Renal cortical epithelial cell (primary cell): ENCODE measurements at places on chromosomes 5 and 9. TPM values are rescaled to one million over a fixed set of nuclear protein-coding genes. Genes with fewer than 3 reads are reported as not detected.

- no peak for DNase-seq
Measured at GRCh38 chr9:135641745-135642144, 2.4 kb upstream of the GLT6D1 start.

Gene ENHO
- 0.30 TPM in 1 of 2 replicates, not detected in the other for total RNA-seq

Gene LNPEP
- 72.9 and 122 TPM in 2 replicates for total RNA-seq

- DNase-seq = peak; percentile 65
Measured at GRCh38 chr5:152560512-152561137, 155.5 kb upstream of the NMUR2 start.

- DNase-seq = no peak
Measured at GRCh38 chr9:127664678-127665507, 41.9 kb upstream of the CFAP157 start.

Gene SCGB3A1
- total RNA-seq = not detected in 2 replicates

DNA sequence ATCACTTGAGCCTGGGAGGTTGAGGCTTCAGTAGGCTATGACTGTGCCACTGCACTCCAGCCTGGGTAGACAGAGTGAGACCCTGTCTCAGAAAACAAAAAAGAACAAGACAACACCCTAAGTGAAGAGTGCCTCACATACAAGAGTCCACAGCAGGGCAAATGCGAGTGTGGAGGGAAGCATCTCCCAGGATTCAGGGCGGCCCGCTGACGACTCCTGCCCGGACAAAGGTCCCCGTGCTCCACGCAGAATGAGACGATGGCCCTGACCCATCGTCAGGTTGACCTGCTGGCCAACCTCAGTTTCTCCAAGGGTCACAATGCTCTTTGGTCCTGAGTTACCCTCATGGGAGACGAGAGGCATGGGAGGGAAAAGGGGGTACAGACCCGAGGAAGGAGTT lies 18.3 kb downstream of the MRNIP start:
- no peak for DNase-seq

Gene EMB
- total RNA-seq = 0.25 and 11.6 TPM in 2 replicates

DNA sequence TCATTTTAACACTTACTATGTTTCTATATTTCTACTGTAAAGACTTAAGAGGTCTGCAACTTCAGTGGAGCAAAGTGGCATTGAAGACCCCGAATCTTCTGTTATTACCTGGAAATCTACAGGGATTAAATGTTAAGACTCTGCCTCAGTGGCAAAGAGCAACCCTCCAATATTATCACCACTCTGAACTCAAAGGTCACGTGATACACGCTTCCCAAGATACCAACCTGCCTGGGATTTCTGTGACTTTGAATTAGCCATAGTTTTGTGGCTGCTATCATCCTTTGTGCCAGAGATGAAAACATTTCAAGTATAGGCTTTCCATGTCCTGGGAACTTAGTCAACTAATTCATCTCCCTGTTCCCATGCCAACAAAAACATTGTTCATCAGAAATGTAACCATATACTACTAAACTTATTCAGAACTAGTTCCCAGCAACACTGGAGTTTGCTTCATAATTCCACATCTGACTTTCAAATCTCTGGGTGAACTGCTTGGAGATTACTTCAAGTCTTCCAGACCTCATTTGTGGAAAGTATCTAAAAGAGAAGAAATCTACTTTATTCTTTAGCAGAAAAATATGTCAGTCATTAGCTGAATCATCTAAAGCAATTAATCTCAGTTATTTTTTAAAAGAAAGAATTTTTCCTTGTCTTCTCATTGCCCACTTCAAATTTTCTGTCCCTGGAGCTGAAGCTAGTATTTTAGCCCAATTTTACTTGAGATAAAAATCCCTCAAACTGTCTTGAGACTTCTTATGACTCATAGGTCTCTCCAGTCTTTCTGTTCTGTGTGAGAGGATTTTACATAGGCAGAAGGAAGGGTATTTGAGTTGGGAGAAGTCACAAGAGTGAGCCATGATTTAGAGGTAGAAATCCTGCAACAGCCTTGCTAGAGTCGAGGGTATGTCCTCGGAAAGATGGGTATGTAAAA lies 83.0 kb downstream of the ZNF462 start:
- peak; percentile 63 for DNase-seq
